ENCODE measurements at places on chromosomes 6 and 20.

- DNase-seq: no peak
These were observed 554.2 kb downstream of the CDH26 start for GRCh38 chr20:60512443-60512842.

DNA sequence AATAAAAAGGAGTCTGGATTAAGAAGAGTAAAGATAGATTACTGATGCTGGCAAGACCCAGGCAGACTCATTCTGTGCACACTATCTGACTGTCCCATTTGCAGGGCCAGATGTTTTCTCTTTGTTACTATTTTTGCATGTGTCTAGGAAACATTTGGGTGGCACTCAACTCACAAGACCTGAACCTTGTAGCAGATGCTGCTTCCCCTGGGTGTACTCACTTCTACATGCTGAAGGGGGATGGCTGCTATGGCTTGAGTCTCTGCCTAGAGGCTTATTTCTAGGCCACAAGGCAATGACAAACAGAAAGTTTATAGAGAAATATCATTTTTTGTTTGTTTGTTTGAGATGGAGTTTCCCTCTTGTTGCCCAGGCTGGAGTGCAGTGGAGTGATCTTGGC, 351.4 kb downstream of the FOXA2 start:
- no peak for DNase-seq

DNA sequence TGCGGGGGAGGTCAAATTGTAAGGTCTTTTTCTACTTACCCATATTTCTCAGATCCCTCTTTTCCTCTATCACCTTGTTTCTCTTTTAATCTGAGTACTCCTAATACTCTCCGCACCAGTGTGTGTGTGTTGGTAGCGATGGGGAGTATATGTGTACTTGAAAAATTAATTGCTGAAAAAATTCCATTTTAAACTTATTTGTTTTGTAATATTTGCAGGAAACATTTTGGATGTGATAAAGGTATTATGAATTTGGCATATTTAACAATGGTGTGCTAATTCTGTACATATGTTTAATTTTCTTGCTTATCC, 48.1 kb upstream of the MLIP start:
- DNase-seq: no peak

- DNase-seq: no peak
These were observed 229.6 kb downstream of the SAMD5 start for GRCh38 chr6:147738099-147738498.

DNA sequence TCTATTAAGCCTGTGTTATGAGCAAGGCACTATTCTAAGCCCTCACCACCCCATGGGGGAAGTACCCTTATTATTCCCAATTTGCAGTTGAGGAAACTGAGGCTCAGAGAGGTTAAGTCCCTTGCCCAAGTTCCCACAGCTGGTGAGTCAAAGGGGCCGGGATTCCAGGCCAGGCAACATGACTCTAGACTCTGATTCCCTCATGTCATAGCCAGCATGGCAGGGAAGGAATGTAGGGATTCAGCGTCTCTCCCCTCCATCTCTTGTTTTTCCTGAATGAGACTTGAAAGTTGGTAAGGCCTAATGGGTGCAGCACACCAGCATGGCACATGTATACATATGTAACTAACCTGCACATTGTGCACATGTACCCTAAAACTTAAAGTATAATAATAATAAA, 6.7 kb downstream of the C6orf132 start:
- no peak for DNase-seq

GRCh38 chr6:41508479-41508878, 37.7 kb upstream of the FOXP4 start:
- no peak for DNase-seq

GRCh38 chr6:105274678-105275077, 94.9 kb upstream of the POPDC3 start:
- DNase-seq: no peak

GRCh38 chr6:53172468-53172803, 23.8 kb upstream of the GCM1 start:
- DNase-seq: no peak

DNA sequence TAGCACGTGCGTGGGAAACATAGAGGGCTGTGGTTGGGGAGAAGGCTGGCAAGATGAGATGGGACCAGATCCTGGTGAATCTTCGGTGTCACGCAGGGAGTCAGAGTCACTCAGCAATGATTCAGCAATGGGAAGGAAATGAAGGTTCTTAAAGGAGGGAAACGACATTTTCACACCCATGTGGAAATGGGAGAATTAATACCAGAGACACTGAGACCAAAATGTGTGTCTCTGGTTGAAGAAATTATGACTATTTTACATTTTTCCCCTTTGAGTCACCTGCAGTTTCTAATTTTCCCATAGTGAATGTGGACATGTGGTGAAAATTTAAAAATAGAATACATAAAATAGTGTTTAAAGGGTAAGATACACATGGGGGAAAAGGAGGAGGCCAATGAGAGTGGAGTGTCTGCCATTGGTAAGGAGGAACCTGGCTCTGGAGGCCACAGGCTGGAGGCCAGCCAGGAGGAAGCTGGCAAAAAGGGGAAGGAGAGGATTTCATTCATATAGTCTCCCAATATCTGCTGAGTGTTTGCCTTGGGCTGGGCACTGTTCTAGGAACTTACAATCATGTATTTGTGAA, 17.5 kb downstream of the NRN1 start:
- no peak for DNase-seq

- DNase-seq: no peak
These were observed 231.4 kb downstream of the ARID1B start for GRCh38 chr6:157008568-157008967.

DNA sequence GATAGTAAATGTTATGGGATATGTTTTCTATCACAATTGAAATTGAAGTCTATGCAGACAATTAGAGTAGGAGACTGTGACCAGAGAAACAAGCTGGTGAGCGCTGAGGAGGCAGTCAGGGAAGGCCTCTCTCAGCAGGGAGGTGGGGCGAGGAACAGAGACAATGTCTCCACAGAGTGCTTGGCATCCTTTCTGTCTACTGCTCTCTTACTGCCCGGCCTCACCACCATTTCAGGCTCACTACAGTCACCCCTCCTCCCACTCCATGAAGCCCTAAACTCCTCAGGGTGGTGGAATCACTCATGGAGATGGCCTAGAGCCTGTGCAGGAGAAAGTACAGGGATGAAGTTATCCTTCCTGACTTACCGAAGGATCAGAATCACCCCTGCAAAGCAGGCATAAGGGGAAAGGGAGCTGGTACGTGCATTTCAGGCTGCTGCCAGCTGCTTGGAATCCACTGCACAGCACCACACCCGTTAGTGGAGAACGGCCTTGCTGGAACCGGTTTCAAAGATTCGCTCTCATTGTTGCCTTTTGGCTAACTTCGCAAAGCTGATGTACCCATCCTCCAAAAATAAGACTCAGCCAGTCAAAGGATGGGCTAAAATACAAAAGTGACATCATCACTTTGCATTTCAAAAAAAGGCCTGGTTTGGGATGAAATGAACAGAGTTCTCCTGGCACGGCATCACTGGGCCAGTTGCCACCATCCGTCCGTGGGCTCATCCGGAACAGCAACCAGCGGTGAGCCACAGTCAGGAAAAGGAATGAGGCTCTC, 67.3 kb downstream of the SLC22A23 start:
- no peak for DNase-seq

- DNase-seq: no peak
These were observed 23.5 kb downstream of the CARMIL1 start for GRCh38 chr6:25302677-25303128.

DNA sequence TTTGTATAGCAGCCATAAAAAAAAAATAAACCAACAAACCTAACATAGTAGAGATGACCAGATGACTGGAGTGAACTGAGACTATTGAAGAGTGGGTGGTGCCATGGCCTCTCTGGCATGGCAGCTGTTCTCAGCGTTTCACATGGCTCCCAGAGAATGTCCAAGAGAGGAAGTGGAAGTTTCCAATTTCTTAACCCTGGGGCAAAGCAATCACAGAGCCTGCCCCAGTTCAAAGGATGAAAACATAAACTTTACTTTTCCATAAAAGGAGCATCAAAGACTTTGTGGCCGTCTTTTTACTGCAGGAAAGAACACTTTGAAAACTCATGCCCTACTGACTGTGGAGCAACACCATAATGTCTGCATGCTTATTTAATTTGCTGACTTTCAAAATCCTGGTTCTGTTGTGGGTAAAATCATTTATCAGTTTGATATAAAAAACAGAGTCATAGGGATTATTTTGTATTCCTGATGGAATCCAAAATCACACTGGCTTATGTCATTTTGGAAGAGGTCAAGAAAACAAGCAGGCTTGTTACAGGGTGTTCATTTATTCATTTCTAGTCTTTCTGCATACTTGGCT, 165.4 kb downstream of the SLC35B3 start:
- DNase-seq: no peak

DNA sequence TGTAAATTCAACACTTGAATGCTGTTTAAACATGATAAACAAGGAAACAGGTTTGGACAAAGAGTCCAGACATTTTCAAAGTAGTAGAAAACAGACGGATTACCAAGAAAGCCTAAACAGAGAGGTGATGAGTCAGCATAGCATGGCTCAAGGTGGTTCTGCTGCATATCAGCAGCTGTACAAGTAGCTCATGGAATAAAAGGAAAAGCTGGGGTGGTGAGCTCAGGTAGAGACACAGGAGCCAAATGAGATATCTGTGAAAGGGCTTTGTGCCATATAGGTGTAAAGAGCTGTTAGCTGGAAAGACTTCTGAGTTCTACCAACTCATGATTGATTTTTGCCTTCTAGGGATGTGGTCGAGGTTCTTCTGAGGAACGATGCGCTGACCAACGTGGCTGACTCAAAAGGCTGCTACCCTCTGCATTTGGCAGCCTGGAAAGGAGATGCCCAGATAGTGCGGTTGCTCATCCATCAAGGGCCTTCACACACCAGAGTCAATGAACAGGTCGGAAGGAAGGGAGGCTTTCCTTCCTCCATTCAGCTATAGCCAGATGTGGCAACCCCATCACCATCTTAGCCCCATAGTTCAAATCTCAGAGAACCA, 80.7 kb downstream of the ANKS1A start:
- DNase-seq: no peak

DNA sequence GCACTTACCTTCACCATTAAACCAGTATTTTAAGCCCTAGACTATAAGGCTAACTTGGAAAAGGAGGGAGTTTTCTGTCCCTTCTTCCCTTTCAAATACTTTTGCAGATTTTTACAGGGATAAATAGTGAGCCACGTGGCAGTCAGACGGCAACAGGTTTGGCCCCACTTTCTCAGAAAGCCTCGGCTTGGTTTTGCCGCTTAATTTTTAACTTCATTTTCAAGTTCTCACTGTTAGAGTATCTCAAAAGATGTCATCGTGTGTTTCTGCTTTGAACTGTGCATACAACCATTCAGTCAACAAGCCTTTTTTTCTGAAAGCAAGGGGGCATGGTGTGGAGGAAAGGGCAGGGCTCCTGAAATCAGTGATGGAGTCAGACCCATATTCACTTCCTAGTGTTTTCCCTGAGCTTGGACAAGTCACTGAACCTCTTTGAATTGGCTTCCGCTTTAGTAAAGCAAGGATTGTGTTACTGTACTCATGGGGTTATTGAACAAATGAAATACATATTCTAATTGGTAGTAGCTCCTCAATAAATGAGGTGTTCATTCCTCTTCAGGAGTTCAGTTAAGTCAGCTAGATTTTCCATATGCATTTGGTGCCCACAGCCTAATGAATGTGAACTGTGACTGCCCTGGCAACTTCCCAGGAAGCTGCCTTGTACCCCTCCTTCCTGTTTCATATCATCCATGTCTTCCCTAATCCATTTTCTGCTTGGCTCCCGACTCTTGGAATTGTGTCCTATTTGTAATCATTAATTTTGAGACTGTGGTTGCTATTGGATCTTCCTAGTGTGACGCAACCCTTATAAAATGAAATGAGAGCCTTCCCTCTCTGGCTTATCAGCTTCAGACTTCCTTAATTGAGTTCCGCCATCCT, at the start of gene SLC17A2:
Gene SLC17A2, minus strand, starts transcription at position 160 of the 879 bp plus-strand sequence. CDS start 4,895 bp downstream, outside the sequence.
- no peak for DNase-seq

DNA sequence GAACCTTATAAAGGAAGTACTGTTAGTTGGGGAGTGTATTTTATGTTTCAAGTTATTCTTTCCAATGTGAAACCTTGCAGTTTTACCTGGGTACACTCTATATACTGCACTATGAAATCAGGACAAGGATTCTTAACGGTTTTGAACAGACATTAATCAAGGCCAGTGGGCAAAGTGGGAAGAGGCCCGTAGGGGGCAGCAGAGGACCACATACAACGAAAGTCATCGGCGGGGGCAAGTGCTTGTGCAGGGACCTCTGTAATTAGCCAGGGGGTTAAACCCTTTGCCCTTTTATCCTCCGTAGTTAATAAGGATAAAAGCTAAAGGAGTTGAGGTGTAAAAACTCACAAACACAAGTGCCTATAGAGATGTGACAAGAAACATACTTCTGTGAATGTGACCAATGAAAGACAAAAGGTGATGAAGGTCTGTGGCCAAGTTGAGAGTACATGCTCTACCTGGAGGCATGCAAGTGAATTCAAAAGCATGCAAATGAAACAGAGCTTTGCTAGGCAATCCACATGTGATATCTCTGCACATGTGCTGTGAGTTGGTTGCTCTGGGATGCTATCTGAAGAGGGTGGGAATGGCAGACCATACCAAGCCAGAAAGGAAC, 392.7 kb upstream of the MAN1A1 start:
- DNase-seq: no peak

- peak; percentile 68 for DNase-seq
These were observed 20.4 kb downstream of the WFDC3 start for GRCh38 chr20:45771182-45771759.

DNA sequence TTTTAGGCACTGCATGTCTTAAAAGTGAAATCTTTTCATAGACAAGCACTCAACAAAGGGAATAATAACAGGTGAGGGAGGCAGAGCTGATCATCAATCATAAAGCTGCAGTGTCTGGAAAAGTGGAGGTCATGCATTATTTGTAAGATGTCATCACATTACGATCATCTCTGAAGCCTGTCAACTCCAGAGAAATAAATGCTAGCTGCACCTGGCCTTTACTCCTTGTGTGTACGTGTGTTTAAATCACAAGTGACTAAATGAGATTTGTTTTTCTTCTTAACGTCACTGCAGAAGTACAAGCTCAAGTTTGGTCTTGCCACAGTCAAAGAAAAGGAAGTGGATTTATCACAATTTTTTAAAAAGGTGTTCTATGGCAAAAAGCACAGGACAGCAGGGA, 275.5 kb upstream of the SGK1 start:
- DNase-seq: no peak

All from stimulated activated CD4-positive, alpha-beta T cell treated with anti-CD3 and anti-CD28 coated beads, Interleukin-15, amount 100 ng/mL, for 1 hour (primary cell).